Epithelial cell of prostate (primary cell): ENCODE measurements at places on chromosomes 12 and 14.

DNA sequence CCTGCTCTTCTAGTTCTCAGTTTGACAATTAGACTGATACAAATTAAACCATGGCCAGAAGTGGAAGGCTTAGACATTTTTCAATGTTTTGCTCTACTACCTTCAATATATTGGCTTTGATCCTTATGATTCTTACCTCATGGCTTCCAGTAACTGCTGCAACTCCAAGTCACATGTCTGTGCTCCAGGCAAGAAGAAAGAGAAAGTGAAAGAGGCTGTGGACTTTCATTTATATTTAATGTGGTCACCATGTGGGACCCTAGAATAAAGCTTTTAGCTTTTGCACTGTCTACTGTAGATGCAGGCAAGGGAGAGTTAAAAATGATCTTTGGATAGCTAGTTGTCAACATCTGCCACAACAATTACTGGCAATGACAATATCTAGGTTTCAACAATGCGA lies 214.3 kb upstream of the PDE3A start:
- DNase-seq = no peak

DNA sequence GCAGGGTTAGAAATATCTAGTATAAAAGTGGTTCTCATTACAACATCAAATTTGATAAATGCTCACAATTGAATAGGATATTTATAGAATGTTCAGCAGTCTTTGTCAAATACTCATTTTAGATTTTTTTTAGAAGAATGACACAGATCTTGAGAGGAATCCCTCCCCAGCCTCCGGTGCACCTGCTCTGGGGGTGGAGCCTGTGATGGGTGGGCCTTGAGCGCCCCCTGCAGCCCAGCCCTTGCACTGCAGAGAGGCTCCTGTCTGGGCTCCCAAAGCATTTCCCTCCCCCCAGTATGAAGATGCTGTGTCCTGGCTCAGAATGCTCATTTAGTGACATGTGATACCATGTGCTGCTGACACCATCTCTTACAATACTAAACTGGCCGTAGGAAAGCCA lies 792.3 kb downstream of the TMEM121 start:
- DNase-seq = no peak

GRCh38 chr12:122681814-122682213 lies 21.3 kb downstream of the HCAR2 start:
- DNase-seq = no peak

GRCh38 chr14:100341301-100342031 lies 18.3 kb downstream of the SLC25A47 start:
- peak; percentile 31 for DNase-seq

- DNase-seq = no peak
Observed at GRCh38 chr14:59150990-59151389, 37.5 kb upstream of the DAAM1 start.

- no peak for DNase-seq
Observed at GRCh38 chr12:111409780-111410430, 4.2 kb downstream of the SH2B3 start.

DNA sequence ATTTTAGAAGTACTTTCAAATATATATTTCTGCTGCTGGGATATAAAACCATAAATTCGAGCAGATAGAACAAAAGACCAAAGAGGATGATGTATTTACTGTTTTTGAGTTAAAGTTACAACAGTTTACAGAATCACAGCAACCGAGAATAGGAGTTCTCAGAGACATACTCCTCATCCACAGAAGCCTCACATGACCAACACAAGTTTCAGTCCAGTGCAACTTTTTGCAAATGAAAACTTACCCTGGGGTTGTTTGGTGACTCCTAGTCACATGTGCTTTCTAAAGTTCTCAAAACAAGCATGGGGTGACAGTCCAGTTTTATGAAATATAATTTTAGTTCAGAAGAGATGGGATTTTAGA lies 117.1 kb downstream of the PRKCH start:
- DNase-seq = no peak

DNA sequence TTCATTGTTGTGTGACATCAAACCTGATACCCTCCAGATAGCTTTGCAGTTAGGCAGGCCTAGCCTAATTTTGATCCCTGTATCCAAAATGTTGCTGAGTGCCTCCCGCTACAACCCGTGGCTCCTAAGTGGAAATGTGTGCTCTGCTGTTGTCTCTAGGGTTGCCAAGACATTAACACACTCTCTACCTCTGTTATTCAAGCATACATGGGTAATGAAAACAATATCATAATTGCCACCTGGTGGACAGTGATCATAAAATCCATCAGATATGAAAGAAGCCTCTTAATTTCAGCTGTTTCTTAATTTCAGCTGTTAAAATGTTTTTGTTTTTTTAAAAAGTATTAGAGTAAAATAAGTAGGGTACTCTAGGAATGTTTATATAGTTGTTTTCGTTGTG lies 93.5 kb downstream of the PLEKHA5 start:
- no peak for DNase-seq

GRCh38 chr12:130526813-130527212 lies 189.1 kb downstream of the PIWIL1 start:
- no peak for DNase-seq

DNA sequence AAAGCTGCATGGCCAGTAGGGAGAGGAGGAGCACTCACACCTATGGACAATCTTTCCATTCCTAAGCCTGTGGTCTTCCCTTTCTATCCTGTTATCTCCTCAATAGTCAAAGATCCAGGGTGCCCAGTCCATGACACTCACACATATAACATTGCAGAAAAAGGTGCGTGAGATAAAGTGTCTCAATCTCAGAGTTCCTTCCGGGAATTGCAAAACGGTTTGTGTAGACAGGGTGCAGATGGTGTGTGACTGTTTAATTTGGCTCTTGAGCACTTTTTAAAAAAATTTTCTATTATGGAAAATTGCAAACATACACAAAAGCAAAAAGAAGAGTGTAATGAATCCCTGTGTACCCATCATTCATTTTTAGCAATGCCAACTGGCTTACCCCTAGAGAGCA lies 1493.6 kb downstream of the AACS start:
- no peak for DNase-seq

DNA sequence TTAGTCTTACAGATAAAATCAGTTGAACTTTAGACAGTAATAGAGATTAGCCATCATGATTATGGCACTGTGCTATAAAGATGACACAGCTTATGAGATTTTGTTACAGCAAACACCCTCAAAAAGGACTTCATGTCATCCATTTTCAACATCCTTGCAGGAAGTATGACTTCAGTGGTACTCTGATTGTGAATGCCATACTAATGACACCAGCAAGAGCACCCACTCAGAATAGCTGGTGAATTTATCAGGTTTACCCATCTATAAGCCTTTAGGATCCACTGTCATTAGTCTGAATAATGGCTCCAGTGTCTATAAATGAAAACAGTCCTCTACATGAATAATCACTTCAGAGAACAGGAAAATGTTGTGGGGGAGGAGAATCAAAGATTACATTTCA lies 615.2 kb downstream of the RPS29 start:
- DNase-seq = no peak

DNA sequence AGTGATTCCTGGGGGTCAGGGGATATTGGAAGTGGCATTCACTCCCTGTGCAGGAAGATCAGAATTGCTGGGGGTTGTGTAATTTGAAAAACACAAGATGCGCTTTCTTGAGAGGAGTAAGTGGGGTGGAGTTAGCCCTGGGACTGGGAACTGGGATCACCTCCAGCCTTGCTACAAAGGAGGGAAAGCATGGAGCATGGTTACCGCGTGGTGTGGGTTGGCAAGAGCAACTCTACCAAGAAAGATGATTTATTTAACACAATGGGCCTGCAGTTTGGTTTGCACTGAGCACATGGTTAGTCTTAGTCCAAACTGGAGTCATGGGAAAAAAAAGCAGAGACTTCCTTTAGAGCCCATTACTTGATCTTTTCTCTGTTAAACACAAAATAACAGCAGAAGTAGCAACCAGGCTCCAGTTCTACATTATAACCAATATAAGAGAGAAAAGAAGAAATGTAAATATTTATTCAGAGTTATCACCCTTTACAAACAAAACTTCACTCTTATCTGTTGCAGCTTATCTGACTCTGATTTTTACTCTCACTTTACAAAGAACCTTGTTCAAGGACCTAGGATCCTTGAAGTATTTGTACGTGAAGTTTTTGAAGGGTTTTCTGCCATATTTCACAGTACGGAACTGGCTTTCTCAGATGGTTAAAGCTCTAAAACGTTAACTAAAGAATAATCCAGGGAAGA lies 2.1 kb upstream of the NIN start:
- DNase-seq = no peak

DNA sequence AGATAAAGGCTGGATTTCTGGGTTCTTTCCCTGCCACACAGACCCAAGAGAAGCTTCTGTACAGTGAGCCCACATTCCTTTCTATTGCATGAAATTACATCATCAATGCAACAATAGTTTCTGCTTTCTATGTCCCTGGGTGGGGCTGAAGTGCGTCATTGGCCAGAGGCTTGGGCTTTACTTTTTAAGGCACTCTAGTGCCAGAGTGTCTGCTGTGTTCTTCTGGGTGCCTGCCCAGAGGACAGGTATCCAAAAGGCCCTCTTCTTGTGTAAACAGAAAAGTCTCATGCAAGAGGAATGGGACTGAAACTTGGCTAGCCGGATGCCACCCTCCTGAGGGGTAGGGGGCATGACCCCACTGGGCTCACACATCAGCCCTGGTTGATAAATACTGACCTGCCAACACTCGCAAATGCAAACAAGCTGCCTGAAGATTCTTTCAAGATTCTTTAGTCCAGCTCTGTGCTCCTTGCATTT lies 5.9 kb downstream of the KRT86 start:
- peak; percentile 96 for DNase-seq

- peak; percentile 62 for DNase-seq
Observed at GRCh38 chr14:55780156-55780946, 200.3 kb downstream of the KTN1 start.

GRCh38 chr12:122886851-122887818 lies 8.8 kb downstream of the VPS37B start:
- no peak for DNase-seq
